ENCODE measurements at places on chromosomes 11 and 22.

DNA sequence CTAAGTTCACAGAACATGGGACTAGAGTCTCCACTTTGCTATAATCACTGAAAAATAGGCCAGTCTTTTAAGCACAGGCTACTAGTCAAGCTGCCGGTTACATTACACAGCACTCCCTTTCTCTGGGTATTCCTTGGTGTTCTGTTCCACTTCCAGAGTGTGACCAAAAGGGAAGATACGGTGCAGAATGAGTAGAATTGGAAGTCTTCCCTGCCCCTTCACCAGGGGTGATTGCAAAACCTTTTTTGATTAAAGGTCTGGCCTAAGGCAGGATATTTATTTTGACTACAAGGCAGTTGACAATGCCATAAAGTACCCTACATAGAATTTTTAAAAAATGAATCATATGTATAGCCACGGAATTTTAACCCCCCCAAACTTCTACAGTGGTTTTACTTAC, 59.6 kb upstream of the ADORA2A start:
- DNase-seq = no peak

GRCh38 chr11:19980957-19981669, 179.2 kb downstream of the DBX1 start:
- no peak for DNase-seq

GRCh38 chr22:39253435-39254070, 8.8 kb upstream of the PDGFB start:
- DNase-seq = no peak

DNA sequence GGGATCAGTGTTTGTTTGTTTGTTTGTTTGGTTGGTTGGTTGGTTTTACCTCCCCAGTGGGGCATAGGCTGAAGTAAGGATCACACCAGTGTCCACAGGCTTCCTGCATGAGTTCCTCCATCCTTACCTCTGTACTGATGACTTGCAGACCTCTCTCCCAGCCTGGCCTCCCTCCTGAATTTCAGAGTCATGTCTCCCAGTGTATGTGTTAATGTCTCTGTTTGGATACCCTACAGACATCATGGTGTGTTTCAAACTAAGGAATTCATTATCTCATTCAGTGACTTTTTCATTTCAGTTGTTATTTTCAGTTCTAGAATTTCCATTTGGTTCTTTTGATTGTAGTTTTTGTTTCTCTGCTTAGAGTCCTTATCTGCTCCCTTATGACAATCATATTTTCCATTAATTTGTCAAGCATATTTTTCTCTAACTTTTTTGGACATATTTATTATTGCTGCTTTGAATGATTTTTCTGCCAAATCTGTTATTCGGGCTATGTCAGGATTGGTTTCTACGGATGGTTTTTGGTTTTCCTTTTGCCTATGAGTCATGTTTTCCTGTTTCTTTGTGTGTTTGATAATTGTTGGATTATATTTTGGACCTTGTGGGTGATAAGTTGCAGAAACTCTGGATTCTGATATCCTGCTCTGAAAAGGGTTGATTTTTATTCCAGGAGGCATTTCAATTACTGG, 23.6 kb downstream of the MYEOV start:
- DNase-seq = no peak

DNA sequence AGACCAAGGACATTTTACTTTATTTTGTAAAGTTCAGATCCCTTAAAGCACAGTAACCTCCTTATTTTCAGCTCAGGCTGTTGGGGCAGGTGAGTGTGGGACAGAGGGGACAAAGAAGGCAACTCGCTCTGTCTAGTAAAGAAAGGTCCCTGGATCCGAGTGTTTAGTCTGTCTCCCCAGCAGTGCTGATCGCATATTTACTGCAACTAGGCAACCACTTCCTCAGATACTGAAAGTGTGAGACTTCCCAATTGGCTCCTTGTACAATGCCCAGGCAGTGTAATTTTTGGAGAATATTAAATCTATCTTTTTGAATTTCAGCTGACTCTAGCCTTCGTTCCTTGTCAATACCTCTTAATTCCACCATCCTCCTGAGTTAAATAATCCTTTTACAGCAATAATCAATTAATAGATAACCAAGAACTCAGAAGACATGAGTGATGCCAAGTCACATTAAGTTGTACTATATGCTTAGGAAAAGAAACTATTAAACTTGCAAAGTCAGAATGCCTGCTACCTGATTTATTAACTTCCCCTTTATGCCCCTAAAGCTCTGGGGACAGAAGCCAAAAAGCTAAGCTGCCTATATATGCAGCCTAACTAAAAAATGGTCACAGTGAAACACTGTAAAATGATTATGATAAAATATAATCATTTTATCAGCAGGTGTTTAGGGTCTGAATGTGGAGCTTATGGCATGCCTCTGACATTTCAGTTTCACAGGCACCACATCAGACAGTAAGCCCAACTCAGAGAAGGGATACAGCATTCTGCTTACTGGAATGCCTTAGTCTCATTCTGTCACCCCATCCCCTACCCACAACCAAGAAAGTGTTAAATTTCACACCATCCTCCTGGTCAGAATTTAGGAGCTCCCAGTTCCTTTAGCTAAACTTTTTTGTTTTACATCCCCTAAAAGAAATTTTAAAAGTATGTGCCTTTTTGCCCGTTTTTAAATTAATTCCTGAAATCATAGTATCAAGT, 138.7 kb downstream of the TRIM44 start:
- no peak for DNase-seq

- DNase-seq = no peak
Observed at GRCh38 chr22:47090591-47091245, 328.3 kb downstream of the TBC1D22A start.

DNA sequence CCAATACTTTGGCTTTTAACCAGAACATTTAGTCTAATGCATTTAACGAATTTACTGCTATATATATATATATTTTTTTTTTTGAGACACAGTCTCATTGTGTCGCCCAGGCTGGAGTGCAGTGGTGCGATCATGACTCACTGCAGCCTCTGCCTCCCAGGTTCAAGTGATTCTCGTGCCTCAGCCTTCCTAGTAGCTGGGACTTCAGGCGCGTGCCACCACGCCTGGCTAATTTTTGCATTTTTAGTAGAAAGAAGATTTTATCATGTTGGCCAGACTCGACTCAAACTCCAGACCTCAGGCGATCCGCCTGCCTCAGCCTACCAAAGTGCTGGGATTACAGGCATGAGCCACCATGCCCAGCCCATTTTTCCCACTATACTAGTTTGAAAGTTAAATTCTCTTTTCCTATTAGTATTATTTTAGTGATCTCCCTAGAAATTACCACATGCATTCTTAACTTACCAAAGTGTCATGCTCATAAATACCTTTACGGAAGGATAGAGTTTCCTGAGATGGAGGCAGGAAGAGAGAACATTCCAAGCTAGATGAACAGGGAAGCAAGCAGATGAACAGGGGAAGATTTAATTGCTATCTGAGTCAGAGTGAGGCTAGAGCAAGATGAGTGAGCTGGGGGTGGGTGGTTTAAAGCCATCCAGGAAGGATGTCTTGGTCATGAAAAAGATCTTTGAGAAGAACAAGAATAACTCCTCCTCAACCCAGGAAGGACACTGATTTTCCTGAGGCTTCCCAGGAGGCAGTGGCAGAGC, 4.4 kb upstream of the PGAP2 start:
- no peak for DNase-seq

DNA sequence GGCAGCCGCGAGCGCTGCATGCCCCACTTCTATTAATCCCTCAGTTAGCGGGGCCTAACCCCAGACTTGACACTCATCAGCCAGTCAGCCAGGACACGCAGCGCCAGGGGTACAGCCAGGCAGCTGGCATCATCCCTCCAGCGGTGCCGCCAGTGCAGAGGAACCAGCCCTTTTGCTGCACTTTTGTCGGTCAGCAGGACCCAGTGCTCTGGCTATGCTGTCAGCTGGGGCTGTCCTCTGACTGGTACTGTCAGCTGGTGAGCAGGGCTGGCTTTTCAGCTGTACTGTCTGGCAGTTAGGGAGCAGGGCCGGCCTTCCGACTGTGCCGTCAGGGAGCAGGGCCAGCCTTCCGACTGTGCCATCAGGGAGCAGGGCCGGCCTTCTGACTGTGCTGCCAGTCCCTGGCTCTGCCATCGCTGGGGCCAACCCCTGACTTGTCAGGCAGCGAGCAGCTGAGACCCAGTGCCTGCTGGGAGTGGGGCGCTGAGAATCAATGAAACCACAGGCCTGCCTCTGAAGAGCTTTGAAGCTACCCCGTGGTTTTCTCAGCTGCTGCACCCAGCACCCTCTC, 115.4 kb downstream of the KIAA1671 start:
- no peak for DNase-seq

DNA sequence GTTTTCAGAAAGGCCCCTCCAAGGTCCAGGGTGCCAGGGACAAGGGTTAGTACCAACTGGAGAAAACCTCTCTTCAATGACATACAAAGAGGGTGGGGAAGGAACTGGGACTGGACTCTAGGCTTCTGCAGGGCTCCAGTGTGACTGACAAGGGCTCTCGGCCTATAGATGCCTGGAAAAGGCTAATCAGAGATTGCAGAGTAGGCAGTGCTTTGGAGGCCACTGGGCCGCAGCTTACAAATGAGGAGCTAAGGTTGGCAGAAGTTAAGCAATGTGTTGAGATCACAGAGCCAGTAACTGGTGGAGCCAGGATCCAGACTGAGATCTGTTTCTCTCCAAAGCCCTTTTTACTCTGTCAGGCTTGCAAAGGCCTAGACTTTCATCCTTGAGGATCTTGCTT, 7.4 kb upstream of the DGKZ start:
- no peak for DNase-seq

DNA sequence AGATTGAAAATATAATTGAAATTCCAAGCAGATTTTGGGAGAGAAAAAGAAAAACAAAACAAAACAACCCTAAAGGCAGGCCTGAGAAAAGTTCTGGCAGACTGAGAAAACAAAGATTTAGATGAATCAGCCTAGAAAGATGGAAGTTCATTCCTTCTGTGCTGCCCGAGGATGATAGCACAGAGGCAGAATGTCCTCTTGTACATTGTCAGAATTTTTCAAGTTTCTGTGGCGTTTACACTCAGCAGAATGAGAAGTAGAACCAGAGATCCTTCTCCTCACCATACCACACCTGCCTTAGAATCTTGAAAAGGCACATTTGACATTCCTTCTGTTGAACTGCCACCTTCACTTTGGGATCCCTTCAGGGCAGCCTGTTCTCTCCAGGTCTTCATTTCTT, 62.5 kb upstream of the IZUMO1R start:
- no peak for DNase-seq

DNA sequence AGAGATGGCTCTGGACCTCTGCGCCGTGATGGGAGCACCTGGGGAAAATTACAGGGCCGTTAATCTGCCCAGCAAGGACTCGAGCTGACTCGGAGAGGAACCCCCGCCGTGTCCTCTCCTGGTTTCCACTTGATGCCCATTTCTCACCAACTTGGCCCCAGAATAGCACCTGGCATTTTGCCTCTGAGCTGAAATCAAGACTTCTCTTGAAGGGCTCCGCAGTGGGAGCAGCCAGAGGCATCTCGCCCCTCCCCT, 19.0 kb upstream of the CABP7 start:
- DNase-seq = no peak
